ENCODE measurements at places on chromosomes 2 and 18. TPM values are rescaled to one million over a fixed set of nuclear protein-coding genes. Genes with fewer than 3 reads are reported as not detected.

DNA sequence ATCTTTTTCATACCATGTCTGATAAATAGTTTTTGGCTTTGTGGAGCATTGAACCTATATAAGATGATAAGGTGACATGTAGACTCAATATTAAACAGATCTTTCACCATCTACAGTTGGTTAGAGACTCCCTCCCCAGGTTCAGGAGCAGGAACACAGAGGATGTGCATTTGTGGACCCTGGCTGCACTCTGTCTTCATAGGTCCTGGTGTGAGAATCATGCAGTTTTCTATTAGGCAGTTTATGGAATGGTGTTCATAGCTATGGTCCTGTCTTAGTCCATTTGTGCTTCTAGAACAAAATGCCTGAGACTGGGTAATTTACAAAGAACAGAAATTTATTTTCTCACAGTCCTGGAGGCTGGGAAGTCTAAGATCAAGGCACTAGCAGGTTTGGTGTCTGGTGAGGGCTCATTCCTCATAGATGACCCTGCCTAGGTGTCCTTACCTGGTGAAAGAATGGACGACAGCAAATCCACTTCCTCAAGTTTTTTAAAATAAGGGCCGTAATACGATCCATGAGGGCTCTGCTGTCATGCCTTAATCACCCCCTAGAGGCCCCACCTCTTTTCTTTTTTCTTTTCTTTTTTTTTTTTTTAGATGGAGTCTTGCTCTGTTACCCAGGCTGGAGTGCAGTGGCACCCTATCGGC, 35.3 kb upstream of the FAM98A start:
- no peak for DNase-seq

- DNase-seq, result no peak
These were observed 401.9 kb downstream of the MEIS1 start for GRCh38 chr2:66836851-66837250.

- DNase-seq, result no peak
These were observed 33.5 kb upstream of the CRIM1 start for GRCh38 chr2:36322108-36322507.

- no peak for DNase-seq
These were observed 111.5 kb downstream of the MEP1B start for GRCh38 chr18:32301361-32301760.

DNA sequence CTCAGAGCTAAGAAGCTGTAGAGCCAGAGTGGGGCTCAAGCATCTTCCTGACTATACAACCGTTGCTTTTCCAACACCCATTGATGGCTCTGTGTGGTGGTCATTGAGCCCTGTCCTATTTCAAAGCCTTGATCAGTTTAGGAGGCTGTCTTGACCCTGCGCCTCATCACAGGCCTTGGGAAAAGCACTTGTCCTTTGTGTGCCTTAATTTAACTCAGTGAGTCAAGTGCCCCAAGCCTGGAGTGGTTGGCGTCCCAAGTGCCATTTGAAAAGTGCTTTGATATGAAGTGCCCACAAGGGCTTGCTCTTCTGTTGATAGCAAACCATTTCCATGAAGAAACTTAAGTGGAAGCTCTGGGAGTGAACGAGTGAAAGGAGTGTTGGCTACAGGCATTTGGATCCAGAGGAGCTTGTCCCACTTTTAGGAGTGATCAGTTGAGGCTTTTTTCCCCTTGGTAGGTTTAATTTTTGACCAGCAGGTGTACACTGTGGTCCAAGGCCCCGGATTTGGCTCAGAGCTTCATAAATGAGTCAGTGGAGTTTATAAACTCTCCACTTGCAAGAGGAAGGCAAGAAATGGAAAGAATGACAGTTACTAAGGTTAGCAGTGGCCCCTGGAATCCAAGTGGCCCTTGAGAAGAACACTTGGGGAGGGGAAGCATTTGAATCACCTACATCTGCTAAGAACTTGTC, 50.3 kb downstream of the ACTR2 start:
- no peak for DNase-seq

GRCh38 chr18:25053466-25053865, 298.5 kb downstream of the ZNF521 start:
- DNase-seq, result no peak

GRCh38 chr18:24817587-24818371, 357.3 kb downstream of the HRH4 start:
- no peak for DNase-seq

DNA sequence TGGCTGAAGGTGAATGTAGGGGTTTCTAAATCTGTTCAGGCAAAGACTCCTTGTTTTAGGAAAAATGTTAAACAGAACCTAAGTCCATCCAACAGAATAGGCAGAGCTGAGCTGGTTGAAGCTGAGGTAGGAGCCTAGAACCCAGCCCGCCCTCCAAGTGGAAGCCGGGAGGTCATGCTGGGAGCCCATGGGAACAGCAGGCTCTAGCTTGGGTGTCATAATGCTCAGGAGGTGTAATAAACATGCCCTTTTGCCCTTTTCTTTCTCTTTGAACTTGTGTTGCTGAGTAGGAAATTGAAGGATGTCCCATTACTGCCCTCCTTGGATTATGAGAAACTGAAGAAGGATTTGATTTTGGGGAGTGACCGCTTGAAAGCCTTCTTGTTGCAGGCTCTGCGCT, 60.3 kb downstream of the ARMC9 start:
- DNase-seq, result no peak

CNDP1 gene
- 1.0 TPM for total RNA-seq

SKOR2 gene
- total RNA-seq, result not detected

KCNS3 gene
- total RNA-seq, result 12.6 TPM

MYO7B gene
- total RNA-seq, result 0.29 TPM
